ENCODE measurements at places on chromosomes 3 and 15.

- no peak for DNase-seq
Observed at GRCh38 chr3:57787867-57788623, 31.9 kb downstream of the SLMAP start.

DNA sequence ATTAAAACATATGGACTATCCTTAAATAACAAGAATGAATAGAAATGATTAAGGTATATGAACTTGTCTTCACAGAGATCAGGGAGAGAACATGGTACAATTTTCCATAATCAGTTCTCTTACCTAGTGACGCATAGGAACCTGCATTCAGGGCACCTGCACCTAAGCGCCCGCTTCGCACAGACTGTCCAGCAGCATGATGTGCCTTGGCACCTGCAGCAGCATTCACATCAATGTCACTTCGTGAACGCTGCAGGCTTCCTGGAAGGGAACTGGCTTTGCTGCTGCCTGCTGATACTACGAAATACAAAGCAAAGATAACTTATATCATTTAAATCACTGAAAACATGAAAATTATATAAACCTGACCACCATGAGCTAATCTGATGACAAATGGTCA is 115.2 kb downstream of the CLASP2 start:
- no peak for DNase-seq

- no peak for DNase-seq
Observed at GRCh38 chr3:152780553-152780952, 54.4 kb upstream of the P2RY1 start.

GRCh38 chr3:44942202-44942921 is 33.6 kb downstream of the ZDHHC3 start:
- no peak for DNase-seq

GRCh38 chr15:52379395-52380106 is 83.9 kb upstream of the MYO5C start:
- no peak for DNase-seq

GRCh38 chr3:151430821-151431484 is 29.9 kb downstream of the IGSF10 start:
- DNase-seq = no peak

DNA sequence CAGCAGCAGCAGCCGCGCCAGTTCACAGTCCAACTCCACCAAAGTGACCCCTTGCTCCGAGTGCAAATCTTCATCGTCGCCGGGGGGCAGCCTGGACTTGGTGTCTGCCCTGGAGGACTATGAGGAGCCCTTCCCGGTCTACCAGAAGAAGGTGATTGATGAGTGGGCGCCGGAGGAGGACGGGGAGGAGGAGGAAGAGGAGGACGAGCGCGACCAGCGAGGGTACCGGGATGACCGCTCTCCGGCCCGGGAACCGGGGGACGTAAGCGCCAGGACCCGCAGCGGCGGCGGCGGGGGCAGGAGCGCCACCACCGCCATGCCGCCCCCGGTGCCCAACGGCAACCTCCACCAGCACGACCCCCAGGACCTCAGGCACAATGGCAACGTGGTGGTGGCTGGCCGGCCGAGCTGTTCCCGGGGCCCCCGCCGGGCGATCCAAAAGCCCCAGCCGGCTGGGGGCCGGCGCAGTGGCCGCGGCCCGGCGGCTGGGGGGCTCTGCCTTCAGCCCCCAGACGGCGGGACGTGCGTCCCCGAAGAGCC is 224.1 kb upstream of the IL12A start:
- DNase-seq = no peak

DNA sequence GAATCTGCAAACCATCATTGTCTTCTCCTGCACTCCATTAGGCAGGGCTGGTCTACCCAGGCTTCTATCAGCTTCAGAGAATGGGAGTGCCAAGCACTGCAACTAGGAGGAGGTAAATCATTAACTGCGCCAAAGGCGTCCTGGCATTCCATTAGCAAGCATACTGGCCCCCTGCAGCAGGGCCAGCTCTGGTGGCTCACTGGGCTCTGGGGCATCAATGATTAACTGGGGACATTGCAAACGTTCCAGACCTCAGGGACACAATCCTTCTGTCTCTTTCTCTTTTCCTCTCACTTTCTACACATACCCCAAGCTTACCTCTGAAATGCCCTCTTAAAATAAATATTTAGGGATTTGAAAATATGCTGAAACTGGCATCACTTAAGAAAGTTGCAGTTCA is 129.0 kb downstream of the MYLK start:
- no peak for DNase-seq

DNA sequence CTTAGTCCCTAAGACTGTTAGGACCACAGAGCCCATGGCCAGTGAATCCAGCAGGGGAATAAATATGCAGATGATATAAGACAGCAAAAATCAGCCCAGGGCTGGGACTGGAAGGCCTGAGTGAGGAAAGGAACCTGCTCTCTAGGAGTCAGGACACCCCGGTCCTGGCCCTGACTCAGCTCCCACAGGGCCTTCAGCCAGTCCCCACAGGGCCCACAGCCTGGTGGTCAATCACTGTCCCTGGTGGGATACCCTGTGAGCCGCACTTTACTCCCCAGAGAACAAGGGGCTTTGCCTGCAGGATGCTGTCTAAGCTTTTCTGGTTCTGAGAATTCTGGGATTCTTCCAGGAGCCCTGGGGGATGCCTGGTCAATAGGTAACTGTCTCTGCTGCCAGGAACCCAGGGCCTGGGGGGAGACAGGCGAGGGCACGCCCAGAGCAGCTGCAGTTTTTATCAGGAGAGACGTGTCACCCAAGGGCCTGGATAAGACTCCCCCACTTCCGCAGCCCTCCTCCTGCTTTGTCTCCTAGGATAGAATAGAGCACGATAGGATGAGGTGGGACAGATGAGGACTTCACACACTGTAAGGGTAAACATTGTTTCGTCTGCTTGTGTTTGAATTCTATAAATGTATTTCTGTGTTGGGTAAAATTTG is 49.5 kb upstream of the MCF2L2 start:
- DNase-seq = no peak

- DNase-seq = no peak
Observed at GRCh38 chr15:39667382-39668127, 86.7 kb downstream of the THBS1 start.

DNA sequence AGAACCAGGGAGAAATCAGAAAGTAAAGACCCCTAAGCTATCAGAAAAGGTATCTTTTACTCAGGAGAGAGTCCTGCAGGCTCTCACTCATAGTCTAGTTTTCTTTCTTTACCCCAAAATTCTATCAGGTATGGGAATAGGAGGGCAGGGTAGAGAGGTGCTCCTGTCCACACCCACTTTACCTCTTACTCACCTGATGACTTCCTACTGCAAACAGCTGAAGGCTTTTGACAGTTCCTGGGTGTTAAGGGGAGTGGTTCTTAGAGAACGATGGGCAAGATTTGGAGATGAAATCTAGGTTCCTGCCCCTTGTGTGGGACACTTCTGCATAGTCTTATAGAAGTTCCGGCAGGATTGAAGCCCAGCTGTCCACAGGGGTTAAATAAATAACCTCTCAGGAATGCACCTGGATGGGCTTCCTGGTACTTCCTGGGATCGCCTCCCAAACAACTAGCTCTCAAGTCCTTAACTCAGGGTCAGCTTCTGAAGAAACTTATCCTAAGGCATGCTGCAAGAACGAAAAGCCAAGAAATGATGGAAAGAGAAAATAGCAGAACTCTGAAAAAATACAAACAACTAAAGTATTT is 10.8 kb upstream of the TNFAIP8L3 start:
- DNase-seq = no peak

DNA sequence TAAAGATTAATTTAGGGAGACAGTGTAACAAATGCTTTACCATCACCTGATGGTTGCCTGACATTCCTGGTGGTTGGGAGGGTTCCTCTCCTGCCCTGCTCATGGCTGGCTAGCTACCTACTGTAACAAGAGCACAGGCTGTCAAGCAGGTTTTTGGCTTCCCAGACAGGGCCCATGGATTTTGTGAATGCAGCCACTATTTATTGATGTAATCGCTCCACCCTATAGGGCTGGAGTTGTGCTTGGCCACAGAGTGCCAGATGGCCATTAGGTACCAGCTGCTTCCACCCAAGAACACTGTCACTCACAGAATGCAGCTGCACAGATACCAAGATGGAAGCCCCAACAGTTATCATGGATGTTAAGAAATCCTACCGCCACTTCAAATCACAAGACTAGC is 31.0 kb upstream of the KLHL25 start:
- DNase-seq = no peak

GRCh38 chr15:38620098-38620497 is 55.5 kb upstream of the RASGRP1 start:
- DNase-seq = no peak

DNA sequence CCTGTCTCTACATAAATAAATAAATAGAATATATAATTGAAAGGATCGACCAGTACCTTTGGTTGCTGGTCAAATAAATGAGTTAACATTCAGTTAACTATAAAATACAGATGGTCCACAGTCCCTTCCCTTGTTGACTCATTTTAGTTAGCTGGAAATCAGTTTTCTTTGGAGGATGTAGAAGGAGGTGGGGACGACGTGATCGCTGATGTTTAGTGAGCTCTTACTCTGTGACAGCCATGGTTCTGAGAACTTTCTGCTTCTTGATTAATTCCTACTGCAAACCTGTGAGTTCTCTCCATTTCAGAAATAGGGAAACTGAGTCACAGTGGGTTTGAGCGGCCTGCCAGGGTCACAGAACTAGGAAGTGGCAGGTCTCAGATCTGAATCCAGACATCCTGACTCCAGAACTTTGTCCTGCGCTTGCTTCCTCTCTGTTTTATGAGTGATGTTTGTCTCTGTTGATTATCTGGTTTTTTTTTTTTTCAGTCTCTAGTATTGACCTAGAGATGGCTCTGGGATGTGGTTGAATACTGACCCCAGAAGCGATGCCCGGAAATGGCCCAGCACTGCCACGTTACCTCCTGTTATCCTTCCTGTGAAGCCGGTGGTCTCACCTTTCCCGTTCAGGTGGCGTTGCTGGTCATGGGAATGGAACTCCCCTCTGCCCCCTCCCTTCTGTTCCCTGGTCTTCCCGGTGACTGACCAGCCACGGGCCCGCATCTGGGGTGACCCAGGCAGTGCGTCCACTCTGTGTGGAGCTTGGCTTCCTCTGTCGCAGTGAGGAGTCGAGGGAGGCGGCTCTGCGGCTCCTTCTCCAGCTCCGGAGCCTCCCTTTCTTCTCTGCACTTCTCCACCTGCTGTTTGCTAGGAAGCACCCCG is 18.2 kb downstream of the SYNM start:
- DNase-seq = no peak

- no peak for DNase-seq
Observed at GRCh38 chr3:115245438-115245837, 98.3 kb upstream of the ZBTB20 start.

DNA sequence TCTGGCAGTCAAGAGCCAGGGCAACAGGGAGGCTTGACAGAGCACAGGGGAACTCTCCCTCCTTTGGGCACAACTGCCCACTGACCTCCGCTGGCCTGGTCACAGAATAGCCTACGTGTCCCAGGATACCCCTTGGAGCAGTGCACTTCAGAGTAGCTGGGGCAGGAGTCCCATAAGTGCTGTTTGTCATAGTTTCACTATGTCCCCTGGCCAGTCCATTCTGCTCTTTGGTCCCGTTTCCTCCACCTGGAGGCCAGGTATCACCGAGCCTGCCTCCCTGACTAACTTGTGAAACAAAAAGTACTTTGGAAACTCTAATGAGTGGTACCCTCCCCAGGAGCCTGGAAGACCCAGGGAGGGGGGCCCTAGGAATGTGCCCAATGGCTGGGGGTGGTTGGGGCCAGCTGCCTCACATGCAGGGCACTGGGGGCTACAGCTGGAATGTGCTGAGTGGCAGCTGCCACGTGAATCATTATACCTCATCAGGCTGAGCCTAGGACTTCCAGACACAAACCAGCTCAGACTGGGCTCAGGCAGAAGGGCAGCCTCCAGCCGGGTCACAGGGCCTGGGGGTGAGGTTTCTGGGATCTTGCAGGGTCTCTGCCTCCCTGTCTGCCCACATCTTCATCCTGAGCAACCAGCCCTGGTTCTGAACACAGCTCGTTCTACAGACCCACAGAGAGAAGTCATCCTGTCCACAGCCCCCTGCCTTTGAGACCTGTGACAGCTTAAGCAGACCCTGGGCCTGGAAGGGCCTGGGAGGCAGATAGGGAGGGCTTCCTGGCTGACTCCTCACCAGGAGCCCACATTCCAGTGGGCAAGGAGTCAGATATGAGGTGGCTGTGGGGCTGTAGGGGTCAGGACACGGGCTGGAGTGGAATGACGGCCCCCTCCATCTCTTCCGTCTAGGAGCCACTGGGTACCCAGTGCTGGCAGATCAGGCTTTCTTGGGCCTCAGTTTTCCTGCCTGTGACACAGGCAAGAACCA is 914 bp upstream of the PTH1R start:
- no peak for DNase-seq

DNA sequence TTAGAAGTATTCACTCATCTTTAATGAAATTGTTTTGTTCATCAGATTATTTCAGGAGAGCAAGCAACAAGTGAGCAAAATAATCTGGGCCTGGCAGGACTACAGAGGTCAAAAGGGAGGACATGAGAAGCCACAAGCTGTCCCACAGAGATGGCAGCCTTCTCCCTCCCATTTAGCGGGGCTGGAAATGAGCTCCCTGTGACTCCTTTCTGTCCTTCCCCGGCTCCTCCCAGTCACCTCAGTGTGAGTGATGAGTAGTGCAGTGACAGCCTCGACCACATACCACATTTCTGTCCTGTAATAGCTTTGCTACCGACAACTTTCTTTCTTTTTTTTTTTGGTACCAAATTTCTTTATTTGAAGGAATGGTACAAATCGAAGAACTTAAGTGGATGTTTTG is 38.0 kb downstream of the RAB7A start:
- no peak for DNase-seq

DNA sequence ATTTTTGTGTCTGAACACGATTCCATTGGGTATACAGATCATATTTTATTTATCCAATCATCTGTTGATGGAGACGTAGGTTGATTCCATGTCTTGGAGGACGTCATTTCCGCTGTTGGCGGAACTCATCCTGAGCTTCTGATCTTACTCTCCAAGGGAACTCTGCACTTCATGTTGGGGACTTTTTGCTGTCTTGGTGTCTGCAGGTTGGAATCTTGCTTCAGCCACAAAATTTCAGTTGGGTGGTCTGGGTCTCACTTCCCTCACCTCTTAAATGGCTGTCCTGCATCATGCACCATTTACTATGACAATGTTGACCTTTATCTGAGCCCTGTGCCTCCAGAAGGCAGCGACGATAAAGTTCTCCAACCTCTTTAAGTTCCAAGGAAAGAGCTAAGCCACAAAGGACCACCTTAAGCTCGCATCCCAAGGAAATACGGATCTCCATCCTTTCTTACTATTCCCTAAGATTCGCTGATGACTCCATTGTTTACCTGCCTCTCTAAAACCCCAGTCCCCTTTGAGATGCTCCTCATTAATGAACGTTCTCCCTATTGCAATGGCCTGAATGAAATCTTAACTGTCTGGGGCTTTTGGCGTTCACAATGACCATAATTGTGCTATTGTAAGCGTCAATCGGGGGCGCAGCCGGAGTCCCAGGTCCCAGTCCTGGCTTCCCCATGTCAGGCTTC is 23.1 kb upstream of the RNU6-1 start:
- DNase-seq = no peak

- DNase-seq = no peak
Observed at GRCh38 chr3:46705022-46705530, 3.9 kb downstream of the TMIE start.

DNA sequence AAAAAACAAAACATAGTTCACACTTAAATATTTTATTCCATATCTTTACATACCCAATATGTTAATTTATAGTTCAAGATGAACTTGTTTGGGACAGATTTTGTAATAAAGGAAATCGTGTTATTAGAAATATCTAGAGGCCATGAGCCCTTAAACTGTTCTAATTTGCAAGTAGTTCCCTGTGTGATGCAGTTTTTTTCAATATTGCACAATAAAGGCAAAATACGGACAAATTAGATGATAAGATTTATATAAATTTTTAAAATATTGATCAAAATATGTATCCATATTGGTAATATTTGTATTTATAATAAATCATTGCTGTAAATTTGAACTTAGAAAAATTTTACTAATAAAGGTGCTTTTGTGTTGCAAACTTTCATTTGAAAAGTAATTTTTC is 23.8 kb downstream of the CTNNB1 start:
- DNase-seq = no peak
